HCEC 1CT (cell line): ENCODE measurements at places on chromosomes 1 and 21.
A peak's percentile ranks its signal among the peaks of the same experiment; 100 is the strongest.

DNA sequence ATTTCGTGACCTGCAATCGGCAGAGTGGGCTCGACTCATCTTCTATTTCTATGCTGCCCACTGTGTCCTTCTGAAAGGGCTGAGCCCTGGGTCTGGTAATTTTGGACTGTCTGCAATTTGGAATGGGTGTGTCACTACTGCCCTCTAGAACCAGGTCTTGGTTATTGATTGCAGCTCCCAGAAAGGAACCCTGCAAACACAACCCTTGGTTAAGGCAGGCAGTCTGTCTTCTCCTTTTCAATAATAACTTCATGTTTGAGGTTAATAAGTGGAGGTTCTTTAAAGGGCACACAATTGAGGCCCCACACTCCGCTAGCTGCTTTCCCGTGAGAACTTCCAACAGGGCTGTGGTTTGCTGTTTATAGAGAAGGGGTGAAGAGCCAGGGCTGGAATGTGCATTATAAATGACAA is 79.9 kb upstream of the LYST start:
- peak; percentile 64 for DNase-seq

DNA sequence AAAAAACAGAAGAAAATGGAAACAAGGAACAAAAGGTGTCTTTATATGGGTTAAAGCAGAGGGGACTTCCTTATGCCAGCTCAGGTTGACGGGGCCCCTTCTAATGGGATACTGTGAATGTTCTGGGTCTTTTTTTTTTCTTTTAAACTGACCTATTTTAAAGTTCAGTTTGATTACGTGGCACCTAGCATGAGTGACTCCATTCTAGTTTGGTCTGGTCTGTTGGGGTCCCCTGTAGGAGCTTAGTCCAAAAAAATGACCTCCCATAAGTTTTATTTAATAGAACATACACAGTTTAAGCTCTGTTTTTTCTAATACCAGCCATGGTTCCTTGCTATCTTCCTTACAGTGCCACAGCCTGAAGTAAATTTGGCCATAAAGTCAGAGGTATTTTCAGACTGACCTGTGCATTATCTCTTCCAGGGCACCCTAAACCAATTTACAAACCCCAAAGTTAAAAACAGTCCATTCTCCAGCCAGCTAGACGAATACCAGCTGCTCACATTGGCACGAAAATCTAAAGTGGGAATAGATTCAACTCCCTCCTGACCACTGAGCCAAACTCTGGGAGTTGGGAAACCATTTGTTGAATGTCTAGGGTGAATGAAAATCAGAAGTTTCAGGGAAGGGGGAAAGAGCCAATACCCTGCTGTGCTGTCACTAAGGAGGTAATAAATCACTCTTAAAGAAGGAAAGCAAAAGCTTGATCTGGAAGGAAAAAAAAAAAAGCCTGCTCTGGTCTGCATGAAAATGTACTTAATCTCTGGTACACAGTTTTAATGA is 42.4 kb downstream of the AKNAD1 start:
- peak; percentile 54 for DNase-seq

GRCh38 chr21:25676451-25676850 is 37.4 kb downstream of the JAM2 start:
- no peak for DNase-seq

GRCh38 chr1:101071470-101071891 is 45.9 kb upstream of the DPH5 start:
- no peak for DNase-seq

GRCh38 chr1:192235127-192235526 is 76.9 kb downstream of the RGS18 start:
- DNase-seq = no peak

- no peak for DNase-seq
These were observed 112.0 kb downstream of the DISC1 start for GRCh38 chr1:231738554-231738953.

- peak; percentile 54 for DNase-seq
These were observed 120.8 kb downstream of the TYW3 start for GRCh38 chr1:74853756-74854155.

DNA sequence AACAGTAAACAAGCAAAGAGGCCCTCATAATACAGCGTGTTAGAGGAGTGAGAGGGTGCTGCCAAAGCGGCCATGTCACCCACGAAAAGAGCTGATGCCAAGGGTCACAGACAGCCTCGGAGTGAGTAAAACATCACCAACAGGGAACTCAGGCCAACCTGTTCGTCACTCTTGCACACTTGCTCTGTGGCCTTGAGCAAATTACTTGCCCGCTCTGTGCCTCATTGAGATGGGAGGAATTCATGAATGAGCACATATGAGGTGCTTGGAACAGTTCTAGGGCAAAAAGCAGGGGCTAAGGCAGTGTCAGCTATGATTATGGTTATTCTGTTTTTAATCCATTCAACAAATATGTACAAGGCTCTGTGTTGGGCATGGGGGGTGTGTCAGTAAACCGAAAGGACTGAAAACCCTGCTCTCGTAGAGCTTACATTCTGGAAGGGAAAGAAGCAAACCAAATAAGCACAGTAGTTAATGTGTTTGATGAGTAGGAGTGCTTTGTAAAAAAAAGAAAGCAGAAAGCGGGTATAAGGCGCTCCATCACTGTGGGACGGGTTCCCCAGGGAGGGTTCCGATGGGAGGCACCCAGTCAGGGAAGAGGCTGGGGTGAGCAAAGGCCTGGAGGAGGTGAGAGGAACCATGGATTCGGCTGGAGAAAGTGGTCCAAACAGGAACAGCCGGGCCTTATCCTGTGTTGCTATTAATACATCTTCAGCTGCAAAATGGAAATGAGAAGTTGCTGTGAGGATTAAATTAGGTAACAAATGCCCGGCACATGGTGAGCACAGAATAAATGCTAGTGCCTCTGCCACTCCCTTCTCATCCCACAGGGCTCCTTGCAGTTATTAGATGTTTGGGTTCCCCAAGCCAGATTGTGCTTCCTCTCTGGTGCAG is 39.5 kb upstream of the RD3 start:
- DNase-seq = no peak

- no peak for DNase-seq
These were observed 29.9 kb downstream of the YTHDF2 start for GRCh38 chr1:28766532-28767183.

DNA sequence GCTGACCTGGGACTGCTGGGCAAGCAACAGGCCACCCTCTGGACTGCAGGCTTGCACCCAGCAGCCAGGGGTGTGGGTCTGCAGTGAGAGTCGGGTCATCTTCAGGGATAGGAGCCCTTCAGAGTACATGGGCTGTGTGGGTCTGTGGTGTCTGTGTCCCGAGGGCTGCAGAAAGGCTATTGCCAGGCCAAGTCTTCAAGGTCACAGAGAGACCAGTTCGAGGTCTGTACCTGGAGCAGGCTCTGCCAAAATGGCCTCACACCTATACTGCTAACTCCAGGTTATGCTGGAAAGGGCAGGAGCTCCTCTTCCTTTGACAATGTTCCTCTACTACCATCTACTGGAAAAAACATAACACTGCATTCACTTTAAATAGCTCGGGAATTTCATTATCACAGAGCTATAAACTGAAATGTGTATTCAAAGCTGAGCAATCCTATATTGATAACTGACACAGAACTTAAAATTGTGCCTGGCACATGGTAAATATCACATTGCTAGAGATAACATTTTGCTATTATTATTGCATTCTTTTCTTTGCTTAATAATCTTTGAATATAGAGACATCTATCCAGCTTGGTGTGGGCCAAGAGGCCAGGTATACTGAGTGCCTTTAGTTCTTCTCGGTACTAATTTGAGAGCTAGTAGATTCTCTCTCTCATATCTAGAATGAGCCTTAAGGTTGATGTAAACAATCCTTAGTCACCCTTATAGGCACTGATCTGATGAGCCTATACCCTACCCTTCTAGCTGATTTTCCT is 6.9 kb upstream of the DNAH14 start:
- peak; percentile 14 for DNase-seq
